CD8-positive, alpha-beta memory T cell (primary cell): ENCODE measurements at places on chromosomes 13 and 19. TPM values are rescaled to one million over a fixed set of nuclear protein-coding genes. Genes with fewer than 3 reads are reported as not detected.

The ZNF100 gene
- 18.3 TPM for total RNA-seq

DNA sequence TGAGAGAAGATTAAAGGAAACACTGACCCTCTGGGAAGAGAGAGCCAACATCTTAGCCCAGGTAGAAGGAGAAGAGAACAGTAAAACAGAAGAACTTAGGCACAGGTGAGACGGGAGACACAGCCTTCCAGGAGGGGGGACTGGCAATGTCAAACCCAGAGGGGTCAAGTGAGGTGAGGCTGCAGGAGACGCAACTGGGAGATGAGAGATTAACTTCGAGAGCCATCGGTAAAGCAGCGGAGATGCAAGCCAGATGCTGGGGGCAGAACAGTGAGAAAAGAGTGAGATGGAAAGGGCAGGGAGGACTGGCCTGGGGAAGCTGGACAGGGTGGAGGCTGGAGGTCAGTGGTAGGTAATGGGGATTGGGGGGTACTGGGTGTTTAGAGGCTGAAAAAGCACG lies 5.2 kb downstream of the INSR start:
- no peak for DNase-seq

DNA sequence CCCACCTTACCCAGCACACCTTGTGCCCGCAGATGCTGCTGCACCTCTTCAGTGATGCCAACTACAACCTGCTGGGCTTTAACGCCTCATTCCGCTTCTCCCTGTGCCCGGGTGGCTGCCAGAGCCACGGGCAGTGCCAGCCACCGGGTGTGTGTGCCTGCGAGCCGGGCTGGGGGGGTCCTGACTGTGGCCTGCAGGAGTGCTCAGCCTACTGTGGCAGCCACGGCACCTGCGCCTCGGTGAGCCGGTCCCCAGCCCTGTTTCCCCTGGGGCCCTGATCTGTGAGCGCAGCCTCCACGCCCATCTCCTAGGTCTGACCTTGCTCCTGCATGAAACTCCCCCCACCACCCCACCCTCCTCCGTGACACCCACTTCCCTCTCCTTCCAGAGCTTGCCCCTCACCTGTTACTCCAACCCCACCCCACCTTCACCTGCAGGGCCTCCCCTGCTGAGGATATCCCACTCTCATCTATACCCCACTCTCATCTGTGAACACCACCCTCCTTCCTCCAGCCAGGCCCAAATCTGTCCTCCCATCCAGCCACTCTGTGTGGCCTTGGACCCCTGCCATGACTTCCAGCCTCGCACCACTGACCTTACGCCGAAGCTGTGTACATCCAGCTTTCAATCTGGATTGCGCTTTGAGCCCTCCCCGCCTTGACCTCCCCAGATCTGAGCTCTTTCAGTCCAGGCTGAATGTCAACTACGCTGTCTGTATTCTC lies 8.7 kb downstream of the MEGF8 start:
- no peak for DNase-seq

DNA sequence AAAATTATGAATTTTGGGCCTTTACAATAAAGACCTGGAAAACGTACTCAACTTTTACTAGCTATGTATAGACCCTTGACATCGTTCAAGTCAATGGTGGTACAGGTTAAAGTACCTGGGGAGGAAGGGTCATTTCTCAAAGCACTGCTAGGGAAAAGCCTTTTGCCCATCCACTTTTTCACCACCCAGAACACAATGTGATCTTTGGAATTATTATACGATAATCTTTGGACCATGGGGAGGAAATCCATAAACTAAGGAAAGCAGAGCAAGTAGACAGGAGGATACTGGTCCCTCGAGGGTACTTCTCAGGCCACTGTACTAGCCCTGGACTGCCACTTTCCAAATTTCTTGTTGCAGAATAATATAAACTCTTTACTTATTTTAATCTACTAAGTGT lies 39.5 kb downstream of the UBL3 start:
- no peak for DNase-seq

The GGACT gene
- 4.9 TPM for total RNA-seq

GRCh38 chr13:40910324-40911050 lies 108.6 kb downstream of the ELF1 start:
- no peak for DNase-seq

DNA sequence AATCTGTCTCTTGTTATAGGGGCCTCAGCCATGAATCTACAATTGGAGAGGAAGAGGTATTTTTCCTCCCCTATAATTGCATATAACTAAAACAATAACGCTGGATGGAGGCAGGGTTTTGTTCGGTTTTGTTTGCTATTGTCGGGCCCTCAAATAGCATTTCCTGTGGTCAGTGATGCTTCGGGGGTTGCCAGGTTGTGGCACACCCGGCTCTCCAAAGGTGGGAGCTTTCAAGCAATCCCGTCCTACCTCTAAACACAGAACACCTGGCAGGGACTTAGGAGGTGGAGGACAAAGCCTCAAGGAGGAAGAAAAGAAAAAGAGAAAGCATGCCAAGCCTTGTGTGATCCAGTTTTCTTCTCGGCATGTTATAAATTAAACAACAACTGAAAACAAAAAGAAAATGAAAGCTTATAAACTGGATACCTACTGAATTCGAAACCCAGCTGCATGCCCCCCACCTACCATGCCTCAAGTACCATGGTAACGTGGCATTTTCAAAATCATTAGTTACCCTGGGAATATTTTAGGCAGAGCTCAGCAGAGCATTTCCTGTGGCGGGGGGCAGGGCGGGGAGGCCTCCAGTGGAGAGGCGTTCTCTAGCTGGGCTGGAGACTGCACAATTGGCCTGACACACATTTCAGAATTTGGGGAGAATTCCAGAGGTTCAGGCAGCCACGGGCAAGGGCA lies 213.8 kb downstream of the DCLK1 start:
- DNase-seq = no peak

DNA sequence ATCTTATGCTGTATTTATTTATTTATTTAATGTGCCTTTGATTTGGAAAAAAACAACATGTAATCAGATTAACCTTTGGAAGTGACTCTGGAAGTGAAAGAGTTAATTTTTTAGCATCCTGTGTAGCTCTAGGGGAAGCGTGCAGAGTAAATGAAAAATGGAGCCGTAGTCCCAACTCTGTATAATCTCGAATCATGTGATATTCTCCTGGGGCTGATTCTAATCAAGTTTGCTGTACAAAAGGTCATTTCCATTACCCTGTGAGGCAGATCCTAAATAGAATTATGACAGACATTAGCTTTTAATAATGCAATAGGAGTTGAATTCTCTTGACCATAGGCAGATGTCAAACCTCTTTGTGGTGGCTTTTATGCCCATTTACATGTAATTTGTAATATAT lies 238.6 kb upstream of the CSNK1A1L start:
- DNase-seq = no peak

The C5AR1 gene
- total RNA-seq = 1.3 TPM

DNA sequence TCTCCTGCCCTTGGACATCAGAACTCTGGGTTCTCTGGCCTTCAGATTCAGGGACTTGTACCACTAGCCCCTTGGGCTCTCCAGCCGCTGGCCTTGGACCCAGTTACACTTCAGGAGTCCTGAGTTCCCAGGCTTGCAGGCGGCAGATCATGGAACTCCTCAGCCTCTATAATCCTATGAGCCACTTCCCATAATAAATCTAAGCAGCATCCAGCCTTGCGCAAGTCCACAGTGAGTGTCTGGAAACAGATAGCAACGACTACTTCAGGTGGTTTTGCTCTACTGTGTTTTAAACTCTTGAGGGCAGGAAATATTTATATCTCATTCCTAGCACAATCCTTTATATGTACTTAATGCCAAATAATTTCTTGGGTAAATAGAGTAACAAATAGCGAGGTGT lies 92.3 kb downstream of the COL4A1 start:
- no peak for DNase-seq

The FREM2 gene
- total RNA-seq = not detected

The PTPRH gene
- not detected for total RNA-seq

DNA sequence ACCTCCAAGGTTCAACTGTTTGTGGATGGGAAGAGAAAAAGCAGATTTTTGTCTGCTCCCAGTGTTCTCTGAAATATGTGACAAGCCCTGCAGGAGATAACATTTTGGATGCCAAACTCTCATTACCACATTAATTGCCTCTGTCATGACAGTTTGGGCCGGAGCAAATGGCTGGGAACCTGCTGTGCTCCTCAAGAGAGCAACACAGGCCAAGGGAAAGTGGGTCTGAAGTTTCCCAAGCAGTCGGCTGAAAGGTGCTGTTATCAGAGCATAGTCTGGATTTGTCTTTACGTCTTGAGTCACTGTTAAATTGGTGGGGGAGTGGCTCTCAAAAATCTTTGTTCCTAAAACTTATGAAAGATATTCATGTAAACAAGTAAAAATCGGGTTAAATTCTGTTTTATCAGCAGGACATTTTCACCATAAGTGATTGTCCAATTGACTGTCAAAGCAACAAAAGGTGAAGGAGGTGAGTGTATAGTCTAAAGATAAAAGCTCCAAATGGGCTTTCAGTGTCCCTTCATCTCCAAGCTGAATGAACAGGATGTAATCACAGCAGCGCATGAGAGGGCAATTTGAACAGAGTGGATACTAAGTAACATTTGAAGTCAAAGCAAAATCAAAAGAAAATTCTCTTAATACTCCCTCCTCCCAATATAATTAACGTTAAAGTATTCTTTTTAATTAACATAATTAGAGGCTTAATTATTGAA lies 844.8 kb downstream of the PCDH17 start:
- DNase-seq = no peak
